ENCODE measurements at places on chromosomes 2 and 18. TPM values are rescaled to one million over a fixed set of nuclear protein-coding genes. Genes with fewer than 3 reads are reported as not detected.

Gene ALPP
- not detected for total RNA-seq

Gene TMEM169
- 3.2 TPM for total RNA-seq

Gene EPB41L5
- 78.0 TPM for total RNA-seq

Gene ADRA2B
- 0.46 TPM for total RNA-seq

Gene SERPINB11
- total RNA-seq: not detected

Gene MRO
- 0.23 TPM for total RNA-seq

- no peak overlapping the region for H3K27ac ChIP-seq
- H3K4me3 ChIP-seq: no peak overlapping the region
Observed at GRCh38 chr18:8367217-8367988, 241.8 kb upstream of the RAB12 start.

Data from endothelial cell (in vitro differentiated cells).